Femur (tissue), 1 donor: ENCODE measurements at places on chromosomes 7 and 10.

DNA sequence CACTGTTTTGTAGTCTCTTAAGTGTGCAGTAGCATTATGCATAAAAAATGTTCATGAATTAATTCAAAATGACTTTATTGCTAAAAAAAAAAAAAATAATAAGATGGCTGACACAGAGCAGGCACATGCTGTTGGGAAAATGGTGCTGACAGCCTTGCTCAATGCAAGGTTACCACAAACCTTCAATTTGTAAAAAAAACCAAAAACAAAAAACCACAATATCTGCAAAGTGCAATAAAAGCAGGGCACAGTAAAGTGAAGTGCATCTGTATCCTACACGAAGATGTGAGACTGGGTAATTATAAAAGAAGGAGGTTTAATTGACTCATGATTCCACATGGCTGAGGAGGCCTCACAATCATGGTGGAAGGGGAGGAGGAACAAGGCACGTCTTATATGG lies 185.8 kb downstream of the USP6NL start:
- no peak for DNase-seq

GRCh38 chr7:104900525-104901239 lies 113.3 kb upstream of the KMT2E start:
- no peak for DNase-seq

GRCh38 chr10:32318476-32318896 lies 28.5 kb downstream of the EPC1 start:
- DNase-seq = peak; percentile 22

- DNase-seq = no peak
Measured at GRCh38 chr7:49597805-49598204, 175.6 kb upstream of the VWC2 start.

DNA sequence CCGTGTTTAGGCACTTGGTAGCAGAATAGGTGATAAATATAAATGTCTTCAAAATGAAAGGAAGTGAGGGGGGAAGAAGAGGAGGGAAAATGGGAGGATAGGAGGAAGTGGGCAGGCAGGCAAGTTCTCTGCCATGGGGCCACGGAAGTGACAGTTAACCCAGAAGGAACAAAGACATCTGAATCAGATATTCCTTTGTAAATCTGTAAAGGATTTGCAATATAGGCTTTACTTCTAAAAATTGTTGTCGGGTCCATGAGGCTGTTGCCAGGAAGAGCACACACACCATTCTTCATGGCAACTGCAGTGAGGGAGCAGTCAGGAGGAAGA lies 23.7 kb upstream of the RASSF4 start:
- no peak for DNase-seq

DNA sequence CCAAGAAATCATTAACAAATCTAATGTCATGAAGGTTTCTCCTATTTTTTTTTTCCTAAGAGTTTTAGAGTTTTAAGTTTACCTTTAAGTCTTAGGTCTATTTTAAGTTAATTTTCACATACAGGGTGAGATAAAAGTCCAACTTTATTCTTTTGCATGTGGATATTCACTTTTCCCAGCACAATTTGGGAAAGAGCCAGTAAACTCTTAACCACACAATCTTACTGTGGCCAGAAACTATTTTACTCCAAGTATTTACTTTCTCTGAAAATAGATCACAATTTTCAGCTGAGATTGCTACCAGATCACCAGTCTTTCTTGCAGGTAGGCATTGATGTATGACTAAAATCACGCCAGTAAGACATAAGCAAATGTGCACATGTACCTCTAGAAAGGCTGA lies 728.5 kb downstream of the TNS3 start:
- no peak for DNase-seq

DNA sequence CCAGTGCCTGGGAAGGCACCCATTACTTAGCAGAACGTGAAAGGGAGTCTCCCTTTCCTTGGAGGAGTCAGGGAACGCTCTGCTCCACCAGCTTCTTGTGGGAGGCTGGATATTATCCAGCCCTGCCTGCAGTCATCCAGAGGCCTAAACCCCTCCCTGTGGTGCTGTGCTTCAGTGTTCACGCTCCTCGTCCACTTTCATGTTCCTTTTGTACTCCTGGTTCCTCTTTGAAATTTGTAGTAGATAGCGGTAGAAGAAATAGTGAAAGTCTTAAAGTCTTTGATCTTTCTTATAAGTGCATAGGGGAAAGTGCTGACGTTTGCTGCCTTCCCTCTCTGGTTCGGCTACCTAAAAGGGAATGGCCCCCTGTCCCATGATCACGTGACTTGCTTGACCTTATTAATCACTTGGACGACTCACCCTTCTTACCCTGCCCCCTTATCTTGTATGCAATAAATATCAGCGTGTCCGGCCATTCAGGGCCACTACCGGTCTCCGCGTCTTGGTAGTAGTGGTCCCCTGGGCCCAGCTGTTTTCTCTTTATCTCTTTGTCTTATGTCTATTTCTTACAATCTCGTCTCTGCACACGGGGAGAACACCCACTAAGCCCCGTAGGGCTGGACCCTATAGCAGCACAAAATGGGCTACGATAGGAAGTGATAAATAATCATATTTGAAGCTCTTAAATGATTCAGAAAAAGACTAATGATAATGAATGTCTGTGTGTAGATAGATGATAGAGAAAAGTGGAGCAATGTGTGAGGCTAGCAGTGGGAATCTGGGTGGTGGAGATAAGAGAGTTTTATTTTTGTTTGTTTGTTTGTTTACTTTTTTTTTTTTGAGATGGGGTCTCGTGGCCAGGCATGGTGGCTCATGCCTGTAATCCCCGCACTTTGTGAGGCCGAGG lies 5.8 kb upstream of the ESYT2 start:
- DNase-seq = no peak

DNA sequence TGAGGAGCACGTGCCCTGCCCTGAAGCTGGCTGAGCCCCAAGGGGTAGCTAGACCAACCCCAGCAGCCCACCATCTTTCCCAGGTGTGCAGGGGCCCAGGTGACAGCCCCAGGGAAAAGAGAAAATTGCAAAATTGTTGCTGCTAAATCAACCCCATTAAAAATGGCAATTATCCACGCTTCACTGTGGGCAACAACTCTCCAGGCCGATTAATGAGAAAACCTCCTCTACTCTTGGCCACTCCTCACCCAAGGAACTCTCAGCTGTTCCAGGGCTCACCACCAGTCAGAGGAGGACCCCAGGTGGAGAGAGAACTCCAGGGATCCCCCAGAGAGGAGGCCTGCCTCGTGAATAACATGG lies 516.1 kb upstream of the MGMT start:
- DNase-seq = no peak

- peak; percentile 53 for DNase-seq
Measured at GRCh38 chr7:39754326-39755120, 131.2 kb downstream of the RALA start.

DNA sequence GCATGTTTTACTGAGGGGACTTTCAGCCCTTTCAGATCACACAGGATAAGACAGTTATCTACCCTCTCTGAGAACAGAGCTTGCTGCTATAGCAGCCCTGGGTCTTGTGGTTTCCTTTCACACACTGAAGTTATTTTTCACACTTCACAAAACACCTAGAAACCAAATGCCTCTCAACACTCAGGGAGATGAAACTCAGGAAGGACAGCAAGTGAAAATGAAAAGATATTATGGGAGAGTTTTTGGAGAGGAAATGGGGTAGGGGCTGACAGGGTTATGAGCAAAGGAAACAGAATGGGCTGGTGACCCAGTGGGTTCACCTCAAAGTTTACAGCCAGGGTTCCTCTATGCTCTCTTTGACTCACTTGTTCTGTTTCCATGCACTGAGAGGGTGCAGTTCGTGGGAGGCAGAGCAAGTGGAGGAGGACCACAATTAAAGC lies 17.0 kb upstream of the GIMAP2 start:
- no peak for DNase-seq

DNA sequence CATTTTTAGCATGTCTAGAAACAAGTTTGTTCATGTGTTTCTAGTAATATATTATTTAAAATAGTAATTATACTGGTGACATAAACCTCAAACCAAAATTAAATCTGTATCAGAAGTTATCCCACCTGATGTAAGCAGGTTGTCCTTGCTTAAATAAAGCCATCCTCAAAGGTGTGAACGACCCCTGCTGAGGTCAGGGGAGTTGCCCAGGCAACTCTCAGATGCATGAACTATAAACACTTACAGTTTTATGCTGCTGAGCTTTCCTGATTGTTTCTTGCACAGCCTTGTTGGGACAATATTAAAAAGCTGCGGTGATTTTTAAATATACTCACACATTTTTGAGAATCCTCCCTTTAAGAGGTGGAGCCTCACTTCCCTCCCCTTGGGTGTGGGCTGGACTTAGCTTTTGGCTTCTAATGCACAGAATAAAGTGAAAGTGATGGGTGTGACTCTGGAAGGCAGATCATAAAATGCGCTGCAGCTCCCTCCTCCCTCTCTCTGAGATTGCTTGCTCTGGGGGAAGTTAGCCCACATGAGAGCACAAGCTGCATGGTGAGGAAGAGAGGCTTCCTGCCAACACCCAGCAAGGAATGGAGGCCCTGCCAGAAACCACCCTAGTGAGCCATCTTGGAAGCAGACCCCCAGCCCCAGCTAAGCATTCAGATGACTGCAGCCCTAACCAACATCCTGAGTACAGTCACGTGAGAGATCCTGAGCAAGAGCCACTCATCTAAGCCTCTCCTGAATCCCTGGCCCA lies 152.7 kb downstream of the SKIDA1 start:
- peak; percentile 82 for DNase-seq

DNA sequence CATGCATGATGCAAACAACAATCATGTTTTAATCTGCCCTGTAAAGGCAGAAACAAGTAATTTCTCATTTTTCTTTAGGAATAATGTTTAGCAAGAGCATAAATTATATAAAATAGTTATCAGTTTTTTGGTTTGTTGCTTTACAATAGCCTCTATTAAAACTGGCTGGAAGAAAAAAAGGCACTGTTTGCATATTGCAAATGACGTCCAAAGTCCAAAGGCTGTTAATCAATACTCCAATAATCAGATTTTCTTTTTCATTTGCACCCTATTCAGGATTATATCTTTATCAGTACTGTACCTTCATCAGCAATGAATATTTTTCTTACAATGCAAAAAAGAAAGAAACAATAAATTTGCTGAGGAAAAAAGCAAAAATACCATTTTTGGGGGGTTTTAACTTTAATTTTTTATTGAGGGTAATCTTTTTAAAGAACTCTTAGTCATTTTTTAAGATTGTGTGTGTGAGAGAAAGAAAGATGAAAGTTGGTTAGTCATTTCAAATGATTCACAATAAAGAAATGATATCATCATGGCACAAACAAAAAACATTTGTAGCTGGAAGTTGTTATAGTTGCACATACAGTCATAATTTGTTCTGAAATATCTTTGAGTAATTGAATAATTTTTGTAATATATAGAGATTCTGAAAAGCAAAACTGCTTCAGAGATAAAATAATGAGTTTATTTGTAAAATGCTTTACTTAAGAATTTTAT lies 44.4 kb upstream of the AKR1C2 start:
- DNase-seq = no peak

- DNase-seq = no peak
Measured at GRCh38 chr10:31158011-31158658, 126.5 kb upstream of the ZNF438 start.

DNA sequence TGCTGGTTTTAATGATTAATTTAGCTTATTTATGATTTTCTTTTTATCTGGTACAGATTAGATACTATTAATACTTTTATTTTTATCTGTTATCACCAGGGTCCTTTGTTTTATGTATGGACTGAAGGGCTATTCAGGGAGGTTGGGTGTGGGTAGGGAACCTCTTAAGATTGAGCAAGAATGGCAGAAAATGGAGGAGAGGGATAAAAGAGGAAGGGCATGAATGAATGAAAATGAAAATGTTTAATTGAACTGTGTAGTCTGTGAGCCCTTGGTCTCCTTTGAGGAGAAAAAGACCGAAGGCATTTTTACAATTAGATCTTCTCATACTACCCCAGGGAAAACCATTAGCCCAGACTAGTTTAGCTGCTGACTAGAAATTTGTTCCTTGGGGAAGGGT lies 93.1 kb downstream of the CDK14 start:
- no peak for DNase-seq

DNA sequence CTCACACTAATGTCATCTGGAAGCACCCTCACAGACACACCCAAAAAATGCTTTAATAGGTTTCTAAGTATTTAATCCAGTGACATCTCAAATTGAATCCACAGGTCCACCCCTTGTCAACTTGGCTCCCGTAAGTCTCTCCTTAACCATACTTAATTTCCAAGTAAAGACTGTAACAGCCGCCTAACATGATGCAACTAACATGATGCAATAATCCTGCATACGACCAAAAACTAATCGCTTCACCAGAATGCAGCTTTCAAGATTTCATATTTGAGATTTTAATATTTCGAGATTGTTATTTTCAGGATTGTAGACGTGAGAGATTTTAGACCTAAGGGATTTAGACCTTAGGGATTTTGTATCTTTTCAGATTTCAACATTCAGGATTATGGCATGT lies 3.7 kb upstream of the HDAC9 start:
- DNase-seq = no peak

GRCh38 chr7:27163288-27164044 lies 1.9 kb downstream of the HOXA9 start:
- no peak for DNase-seq

DNA sequence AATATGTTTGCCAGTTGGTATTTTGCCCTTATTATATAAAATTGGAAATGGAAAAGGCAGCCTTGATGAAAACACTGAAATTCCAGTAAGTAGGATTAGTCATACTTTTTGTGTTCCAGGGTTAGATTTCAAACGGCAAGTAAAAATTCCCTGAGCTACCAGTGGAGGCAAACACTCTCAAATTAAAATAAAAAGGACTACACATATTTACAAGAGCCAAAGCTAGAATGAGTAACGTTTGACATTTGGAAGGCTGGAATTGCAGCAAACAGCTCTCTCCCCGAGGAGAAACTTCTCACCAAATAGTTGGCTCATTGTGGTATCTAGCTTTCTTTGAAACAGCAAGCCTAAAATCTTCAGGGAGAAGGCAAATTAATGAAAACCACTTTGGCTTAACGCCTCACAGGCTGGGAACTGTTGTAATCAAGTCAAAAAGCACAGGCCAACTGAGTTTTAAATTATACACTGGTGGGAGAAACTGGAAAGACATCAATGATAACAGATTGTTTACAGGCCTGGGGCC lies 288.4 kb downstream of the SNX13 start:
- peak; percentile 81 for DNase-seq
